ENCODE measurements at places on chromosomes 16 and 17. TPM values are rescaled to one million over a fixed set of nuclear protein-coding genes. Genes with fewer than 3 reads are reported as not detected.

DNA sequence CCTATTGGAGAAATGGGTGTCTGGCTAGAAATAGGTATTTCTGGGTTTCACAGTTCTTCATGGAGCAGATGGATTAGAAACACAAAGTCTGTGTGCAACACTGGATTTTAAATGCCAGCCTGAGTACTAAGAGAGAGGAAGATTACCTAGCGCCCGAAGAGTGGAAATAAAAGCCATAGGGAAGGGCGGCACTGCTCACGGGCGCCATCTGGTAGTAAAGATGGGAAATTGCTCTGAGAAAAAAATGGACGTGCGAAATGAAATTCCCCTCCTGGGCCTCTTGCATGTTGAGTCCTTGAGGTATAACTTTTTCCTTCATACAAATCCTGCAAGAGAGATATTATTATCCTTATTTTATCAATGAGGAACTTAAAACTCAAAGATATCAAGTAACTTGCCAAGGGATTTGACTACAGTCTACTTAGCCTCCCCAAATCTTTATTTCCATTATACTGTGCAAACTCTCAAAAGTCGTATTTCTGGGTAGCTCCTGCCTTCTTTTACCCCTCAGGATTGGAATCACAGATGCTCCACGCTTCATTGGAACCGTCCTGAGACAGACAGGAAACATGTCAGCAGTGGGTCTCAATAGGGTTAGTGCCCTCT lies 72.8 kb downstream of the MMD start:
- no peak for DNase-seq

The MRC2 gene
- total RNA-seq = 378 TPM

DNA sequence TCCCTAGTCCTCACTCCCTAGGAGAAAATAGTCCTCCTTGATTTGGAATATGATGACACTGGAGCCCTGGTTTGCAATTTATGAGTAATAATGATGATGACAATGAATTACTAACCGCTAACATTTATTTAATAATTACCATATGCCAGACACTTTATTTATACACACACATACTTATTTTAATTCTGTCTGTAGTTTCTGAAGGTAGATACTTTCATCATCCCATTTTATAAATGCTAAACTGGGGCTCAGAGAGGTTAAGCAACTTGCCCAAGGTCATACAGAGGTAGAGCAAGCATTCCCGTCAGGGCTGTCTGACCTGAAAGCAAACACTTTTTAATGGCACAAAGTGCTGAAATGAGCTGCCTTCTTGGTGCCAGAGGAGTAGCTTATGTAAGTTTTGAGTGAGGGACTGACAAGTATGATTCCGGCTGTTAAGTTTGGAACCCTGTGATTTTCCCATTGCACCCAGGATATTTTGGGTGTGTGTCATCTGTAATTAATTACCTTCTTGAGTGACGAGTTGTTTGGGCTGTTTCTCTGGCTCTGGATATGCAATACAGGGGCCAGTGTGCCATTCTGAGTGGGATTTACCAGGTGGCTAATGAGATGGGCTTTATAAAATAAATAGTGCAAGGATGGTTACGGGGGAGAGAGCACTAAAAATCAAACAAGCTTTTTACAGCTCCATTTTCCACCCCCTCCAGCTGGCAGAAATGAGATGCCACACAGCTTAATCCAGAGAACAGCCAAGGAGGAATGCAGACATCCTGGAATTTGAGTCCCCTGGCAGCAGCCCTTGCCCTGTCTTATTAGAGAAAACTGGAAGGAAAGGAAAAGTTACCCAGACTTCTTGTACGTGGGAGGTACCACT lies 211.8 kb downstream of the SNX29 start:
- DNase-seq = no peak

DNA sequence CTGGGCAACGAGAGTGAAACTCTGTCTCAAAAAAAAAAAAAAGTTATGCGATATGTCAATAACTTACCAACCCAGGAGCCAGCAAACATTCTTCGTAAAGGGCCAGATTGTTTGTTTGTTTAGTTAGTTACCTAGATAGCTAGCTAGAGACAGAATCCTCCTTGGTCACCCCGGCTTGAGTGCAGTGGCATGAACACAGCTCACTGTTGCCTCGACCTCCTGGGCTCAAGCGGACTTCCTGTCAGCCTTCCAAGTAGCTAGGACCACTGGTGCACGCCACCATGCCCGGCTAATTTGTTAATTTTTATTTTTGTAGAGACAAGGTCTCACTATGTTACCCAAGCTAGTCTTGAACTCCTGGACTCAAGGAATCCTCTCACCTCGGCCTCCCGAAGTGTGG lies 113.0 kb downstream of the LITAF start:
- DNase-seq = no peak
